Calu3 (cell line): ENCODE measurements at places on chromosomes 1 and 21. TPM values are rescaled to one million over a fixed set of nuclear protein-coding genes. Genes with fewer than 3 reads are reported as not detected.

GRCh38 chr21:29237110-29238052, 61.3 kb upstream of the BACH1 start:
- no peaks in the 10 kb centered on the region for H3K27me3 ChIP-seq
- no peaks in the 10 kb centered on the region for H3K36me3 ChIP-seq
- no peak overlapping the region for H3K27ac ChIP-seq
- DNase-seq = no peak
- H3K4me3 ChIP-seq = no peak overlapping the region

GRCh38 chr1:37795340-37796125, 1.9 kb downstream of the MANEAL start:
- peak; percentile 60 for DNase-seq
- peaks cover 17% of the 10 kb centered on the region for H3K4me1 ChIP-seq
- H3K4me3 ChIP-seq = peak overlapping the region; percentile 68

DNA sequence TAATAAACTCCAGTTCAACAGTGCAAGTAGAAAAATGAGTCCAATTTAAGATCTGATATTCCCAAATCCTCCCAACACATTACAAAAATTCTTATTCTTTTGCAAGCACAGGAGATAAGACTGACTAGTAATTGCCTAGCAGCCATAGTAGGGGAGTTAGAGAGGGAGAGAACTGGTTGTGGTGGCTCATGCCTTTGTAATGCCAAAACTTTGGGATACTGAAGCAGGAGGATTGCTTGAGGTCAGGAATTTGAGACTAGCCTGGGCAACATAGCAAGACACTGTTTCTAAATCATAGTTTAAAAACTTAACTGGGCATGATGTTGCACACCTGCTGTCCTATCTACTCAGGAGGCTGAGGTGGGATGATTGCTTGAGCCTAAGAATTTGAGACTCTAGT, 26.7 kb upstream of the PAPPA2 start:
- no peak overlapping the region for H3K27ac ChIP-seq
- no peaks in the 10 kb centered on the region for H3K36me3 ChIP-seq
- no peak overlapping the region for H3K4me3 ChIP-seq
- H3K27me3 ChIP-seq = peaks cover 13% of the 10 kb centered on the region
- no peak for DNase-seq

DNA sequence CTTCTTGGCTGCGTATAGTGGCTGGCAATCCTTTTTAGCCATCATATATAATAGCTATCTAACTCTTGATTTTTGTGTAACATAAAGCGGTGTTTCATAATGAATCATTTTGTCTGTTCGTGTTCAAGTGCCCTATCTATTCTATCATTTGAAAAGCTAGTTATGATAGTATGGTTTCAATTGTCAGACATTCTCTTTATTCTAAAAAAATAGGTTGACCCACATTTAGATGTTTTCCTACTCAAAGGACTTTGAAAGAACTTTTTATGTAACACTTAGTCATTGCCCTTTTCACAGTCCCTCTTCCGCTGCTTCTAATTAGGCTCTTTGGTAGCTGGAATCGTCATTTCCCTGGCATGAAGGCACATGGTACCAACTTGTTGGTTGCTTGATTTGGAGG, 272.2 kb upstream of the B3GALT2 start:
- no peaks in the 10 kb centered on the region for H3K27me3 ChIP-seq
- no peak overlapping the region for H3K4me3 ChIP-seq
- no peak for DNase-seq
- H3K4me1 ChIP-seq = peaks cover 19% of the 10 kb centered on the region
- no peak overlapping the region for H3K27ac ChIP-seq

GRCh38 chr1:208036918-208037766, 126.2 kb upstream of the CD34 start:
- H3K36me3 ChIP-seq = no peaks in the 10 kb centered on the region
- H3K27me3 ChIP-seq = no peaks in the 10 kb centered on the region
- H3K4me1 ChIP-seq = no peaks in the 10 kb centered on the region
- no peak overlapping the region for H3K27ac ChIP-seq
- no peak for DNase-seq

- no peak overlapping the region for H3K4me3 ChIP-seq
- no peak for DNase-seq
- no peaks in the 10 kb centered on the region for H3K4me1 ChIP-seq
Observed at GRCh38 chr1:81387446-81387845, 413.3 kb upstream of the ADGRL2 start.

DNA sequence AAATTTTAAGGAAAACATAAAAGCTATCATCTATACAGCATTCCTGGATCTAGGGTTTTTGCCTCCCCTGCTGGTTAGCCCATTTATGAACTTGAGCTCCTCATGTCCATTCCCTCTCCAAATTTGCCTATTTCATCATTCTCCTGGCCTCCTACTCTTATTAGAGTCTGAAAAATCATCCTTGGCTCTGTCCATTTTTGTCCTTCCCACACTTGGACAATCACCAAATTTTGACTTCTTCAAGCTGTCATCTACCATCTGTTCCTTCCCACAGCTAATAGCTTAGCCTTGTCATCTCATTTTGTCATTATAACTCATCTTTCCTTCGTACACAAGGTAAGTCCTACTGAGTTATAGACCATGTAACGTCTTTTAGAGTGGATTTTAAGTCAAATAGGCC, 2.2 kb upstream of the HENMT1 start:
- H3K36me3 ChIP-seq = peaks cover 12% of the 10 kb centered on the region
- H3K4me3 ChIP-seq = no peak overlapping the region
- H3K27ac ChIP-seq = no peak overlapping the region
- no peak for DNase-seq
- H3K4me1 ChIP-seq = no peaks in the 10 kb centered on the region

GRCh38 chr1:35666916-35667315, 25.6 kb upstream of the PSMB2 start:
- peaks cover 67% of the 10 kb centered on the region for H3K27me3 ChIP-seq
- peak; percentile 4 for DNase-seq
- no peak overlapping the region for H3K4me3 ChIP-seq

GRCh38 chr1:81915937-81916336, 115.2 kb downstream of the ADGRL2 start:
- peaks cover 9% of the 10 kb centered on the region for H3K4me1 ChIP-seq
- peaks cover 5% of the 10 kb centered on the region for H3K36me3 ChIP-seq
- no peak overlapping the region for H3K27ac ChIP-seq
- H3K27me3 ChIP-seq = no peaks in the 10 kb centered on the region

GRCh38 chr1:92502247-92502646, 15.5 kb upstream of the GFI1 start:
- H3K27ac ChIP-seq = no peak overlapping the region
- H3K4me1 ChIP-seq = peaks cover 13% of the 10 kb centered on the region
- no peak for DNase-seq
- H3K27me3 ChIP-seq = no peaks in the 10 kb centered on the region
- no peaks in the 10 kb centered on the region for H3K36me3 ChIP-seq

DNA sequence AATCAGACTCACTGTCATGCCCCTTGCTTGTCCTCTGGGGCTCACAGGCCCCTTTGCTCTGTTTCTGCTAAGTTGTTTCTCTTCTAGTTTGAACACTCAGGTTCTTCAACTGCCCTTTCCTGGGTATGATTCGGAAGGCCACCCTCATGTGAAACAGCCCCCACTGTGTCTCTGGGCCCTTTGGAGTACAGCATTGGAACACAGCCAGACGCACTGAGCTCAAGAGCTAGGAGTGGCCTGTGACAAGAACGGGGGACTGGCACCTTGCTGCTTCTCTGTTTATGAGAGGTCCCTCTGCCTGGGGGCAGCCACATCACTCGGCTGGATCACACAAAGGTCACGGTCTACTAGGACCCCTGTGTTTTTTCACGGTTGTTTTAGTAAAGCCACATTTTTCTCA, 114.4 kb upstream of the ZC3H12A start:
- H3K4me3 ChIP-seq = no peak overlapping the region
- H3K27ac ChIP-seq = no peak overlapping the region
- H3K27me3 ChIP-seq = peaks cover 97% of the 10 kb centered on the region
- no peaks in the 10 kb centered on the region for H3K36me3 ChIP-seq
- H3K4me1 ChIP-seq = no peaks in the 10 kb centered on the region
- DNase-seq = no peak

DNA sequence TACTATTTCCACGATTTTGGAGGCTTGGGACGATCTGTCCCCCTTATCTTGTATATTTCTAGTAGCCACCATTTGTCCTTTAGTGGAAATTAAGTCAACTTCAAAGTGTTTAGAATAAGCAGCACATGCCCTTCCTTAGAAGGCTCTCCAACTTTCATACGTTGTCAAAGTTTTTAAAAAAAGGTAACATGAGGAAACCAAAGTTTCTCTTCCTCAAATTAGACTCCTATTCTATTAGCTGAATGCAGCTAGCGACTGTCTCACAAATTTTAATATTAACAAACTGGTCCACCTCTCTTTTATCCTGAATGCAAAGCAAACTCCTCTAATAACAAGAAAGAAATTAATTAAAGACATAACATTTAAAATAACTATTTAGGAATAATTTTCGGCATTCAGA, 6.9 kb downstream of the C1orf174 start:
- no peak overlapping the region for H3K27ac ChIP-seq
- H3K36me3 ChIP-seq = peaks cover 10% of the 10 kb centered on the region
- H3K4me1 ChIP-seq = no peaks in the 10 kb centered on the region
- no peak overlapping the region for H3K4me3 ChIP-seq

- no peaks in the 10 kb centered on the region for H3K4me1 ChIP-seq
- H3K36me3 ChIP-seq = no peaks in the 10 kb centered on the region
- H3K27ac ChIP-seq = no peak overlapping the region
- H3K4me3 ChIP-seq = no peak overlapping the region
- H3K27me3 ChIP-seq = no peaks in the 10 kb centered on the region
- no peak for DNase-seq
Observed at GRCh38 chr1:190416239-190416638, 61.4 kb downstream of the BRINP3 start.

GRCh38 chr1:10646347-10646861, 150.0 kb downstream of the CASZ1 start:
- H3K4me1 ChIP-seq = no peaks in the 10 kb centered on the region
- no peak for DNase-seq
- H3K27me3 ChIP-seq = no peaks in the 10 kb centered on the region
- peaks cover 16% of the 10 kb centered on the region for H3K36me3 ChIP-seq
- no peak overlapping the region for H3K4me3 ChIP-seq

- peaks cover 33% of the 10 kb centered on the region for H3K27me3 ChIP-seq
- no peak overlapping the region for H3K4me3 ChIP-seq
- no peaks in the 10 kb centered on the region for H3K36me3 ChIP-seq
- no peaks in the 10 kb centered on the region for H3K4me1 ChIP-seq
- no peak overlapping the region for H3K27ac ChIP-seq
Observed at GRCh38 chr1:214009423-214010196, 21.8 kb downstream of the PROX1 start.

DNA sequence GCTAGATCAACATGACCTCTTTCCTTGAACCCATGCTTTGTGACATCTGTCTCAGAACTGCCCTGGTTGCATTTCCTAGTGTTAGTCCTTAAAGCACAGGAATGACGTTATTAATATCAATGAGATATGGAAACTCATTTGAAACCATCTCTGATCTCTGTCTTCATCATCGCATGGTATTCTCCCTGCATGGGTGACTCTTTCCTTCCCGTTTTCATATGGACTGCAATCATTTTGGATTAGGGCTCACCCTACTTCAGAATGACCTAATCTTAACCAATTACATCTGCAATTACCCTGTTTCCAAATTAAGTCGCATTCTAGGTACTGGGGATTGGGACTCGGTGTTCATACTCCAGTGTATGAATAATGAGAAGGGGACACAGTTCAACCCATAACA, 41.7 kb upstream of the DISC1 start:
- no peak for DNase-seq
- H3K36me3 ChIP-seq = no peaks in the 10 kb centered on the region

DNA sequence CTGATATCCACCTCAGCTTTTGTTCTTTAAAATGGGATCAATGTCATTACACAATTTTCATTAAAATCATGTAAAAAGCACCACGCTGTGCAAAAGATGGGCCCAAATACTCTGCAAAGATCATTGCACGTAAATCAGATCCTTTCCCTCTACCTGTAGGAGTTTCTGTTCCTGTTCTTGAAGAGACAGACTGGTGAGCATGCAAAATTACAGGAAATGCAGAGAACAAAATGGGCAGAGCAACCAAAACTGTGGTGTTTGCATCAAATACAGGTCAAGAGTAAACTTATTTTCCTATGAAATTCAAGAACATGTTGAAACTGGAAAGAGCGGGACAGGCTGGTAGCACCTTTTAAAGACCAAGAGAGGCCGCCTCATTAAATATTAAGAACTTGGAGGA, 294.9 kb upstream of the ADGRL2 start:
- H3K4me3 ChIP-seq = no peak overlapping the region
- H3K27me3 ChIP-seq = no peaks in the 10 kb centered on the region
- DNase-seq = no peak
- H3K27ac ChIP-seq = no peak overlapping the region
- H3K4me1 ChIP-seq = peaks cover 9% of the 10 kb centered on the region

DNA sequence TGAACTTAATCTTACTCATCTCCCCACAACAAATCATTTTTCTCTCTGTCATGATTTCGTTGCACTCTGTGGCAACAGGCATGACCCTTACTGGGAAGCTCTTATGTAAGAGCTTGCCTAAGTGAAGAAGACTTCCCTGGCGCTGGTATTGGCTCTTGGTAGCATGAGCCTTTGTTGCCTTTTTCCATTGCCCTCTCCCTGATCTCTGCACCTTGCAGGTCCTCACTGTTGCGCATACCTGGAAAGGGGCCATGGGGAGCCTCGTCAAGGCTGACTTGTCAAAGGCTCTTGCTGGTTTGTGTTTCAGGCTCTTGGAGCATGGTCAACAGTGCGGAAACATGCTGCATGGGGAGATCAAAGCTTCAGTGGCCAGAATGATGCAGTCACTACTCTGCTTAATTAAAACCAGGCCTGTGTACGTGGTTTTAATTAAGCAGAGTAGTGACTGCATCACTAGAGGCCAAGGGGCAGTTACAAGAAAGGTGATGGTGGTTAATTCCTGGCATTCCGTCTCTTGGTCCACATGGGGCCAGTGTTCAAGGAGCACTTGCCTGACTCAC, 141.3 kb downstream of the SPATA46 start:
- no peaks in the 10 kb centered on the region for H3K27me3 ChIP-seq
- H3K27ac ChIP-seq = no peak overlapping the region
- DNase-seq = no peak
- peaks cover 23% of the 10 kb centered on the region for H3K4me1 ChIP-seq
- H3K36me3 ChIP-seq = no peaks in the 10 kb centered on the region

- peak; percentile 36 for DNase-seq
- peaks cover 12% of the 10 kb centered on the region for H3K36me3 ChIP-seq
- H3K27ac ChIP-seq = no peak within 1 kb of the TSS
Observed at GRCh38 chr21:36134803-36135390, at the start of gene CBR3. TSS of gene CBR3 (plus strand) at chr21:36135079. CDS start at chr21:36135193, 114 bp downstream.

DNA sequence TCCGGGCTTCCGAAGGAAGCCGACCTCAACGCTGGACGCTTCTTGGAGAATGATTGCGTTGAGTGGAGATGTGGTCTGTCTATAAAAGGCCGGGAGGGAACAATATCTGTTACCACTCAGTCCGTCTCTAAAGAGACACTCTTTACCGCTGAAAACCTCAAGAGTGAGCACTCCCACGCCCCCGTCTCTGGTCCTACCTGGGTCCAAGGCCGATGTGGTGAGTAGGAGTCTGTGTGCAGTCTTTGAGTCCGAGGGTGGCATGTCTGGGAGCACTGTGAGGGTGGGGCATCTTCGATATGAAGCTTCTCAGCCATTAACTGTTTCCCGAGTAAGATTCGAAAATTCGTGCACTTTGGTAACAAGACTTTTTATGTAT, 576 bp downstream of the ZFP69 start:
- DNase-seq = peak; percentile 36
- H3K4me1 ChIP-seq = peaks cover 10% of the 10 kb centered on the region
- peak overlapping the region; percentile 71 for H3K4me3 ChIP-seq

The PCAT6 gene
- 1.3 and 2.8 TPM in 2 replicates for total RNA-seq

The ALDH9A1 gene
- total RNA-seq = 54.6 and 57.0 TPM in 2 replicates

The CFAP107 gene
- not detected in 2 replicates for total RNA-seq

The NPHS2 gene
- total RNA-seq = not detected in 2 replicates

The RASAL2 gene
- total RNA-seq = 29.7 and 32.4 TPM in 2 replicates
